Foreskin melanocyte (primary cell): ENCODE measurements at places on chromosomes 2 and 18.

DNA sequence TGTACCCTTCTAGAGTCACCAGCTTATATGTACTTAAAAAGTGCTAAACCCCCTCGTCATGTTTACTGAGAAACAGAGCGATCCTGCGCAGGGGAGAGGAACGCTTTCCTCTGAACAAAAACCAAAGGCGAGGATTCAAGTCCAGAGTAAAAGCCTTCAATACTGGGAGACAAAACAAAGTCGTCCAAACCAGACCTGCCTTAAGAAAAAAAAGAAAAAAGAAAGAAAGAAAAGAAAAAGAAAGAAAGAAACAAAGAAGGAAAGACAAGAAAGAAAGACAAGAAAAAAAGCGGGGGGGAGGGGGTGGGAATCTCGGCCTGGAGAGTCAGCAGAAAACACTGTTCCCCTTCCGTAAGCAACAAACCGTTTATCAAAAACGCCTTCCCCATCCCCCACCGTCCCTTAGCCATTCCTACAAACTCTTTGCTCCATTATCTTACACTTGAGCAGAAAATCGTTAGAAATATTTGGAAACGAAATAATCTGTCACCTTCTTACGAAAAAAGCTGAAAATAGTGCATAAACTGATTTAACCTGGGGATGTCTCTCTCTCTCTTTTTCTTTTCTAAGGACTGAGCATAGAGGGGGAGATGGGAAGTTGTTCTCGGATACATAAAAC lies 3.3 kb downstream of the PTGR3 start:
- no peak for DNase-seq

GRCh38 chr2:241354668-241355658 lies 1.1 kb upstream of the FARP2 start:
- DNase-seq = peak; percentile 62

GRCh38 chr2:43541165-43541564 lies 54.7 kb downstream of the THADA start:
- no peak for DNase-seq

DNA sequence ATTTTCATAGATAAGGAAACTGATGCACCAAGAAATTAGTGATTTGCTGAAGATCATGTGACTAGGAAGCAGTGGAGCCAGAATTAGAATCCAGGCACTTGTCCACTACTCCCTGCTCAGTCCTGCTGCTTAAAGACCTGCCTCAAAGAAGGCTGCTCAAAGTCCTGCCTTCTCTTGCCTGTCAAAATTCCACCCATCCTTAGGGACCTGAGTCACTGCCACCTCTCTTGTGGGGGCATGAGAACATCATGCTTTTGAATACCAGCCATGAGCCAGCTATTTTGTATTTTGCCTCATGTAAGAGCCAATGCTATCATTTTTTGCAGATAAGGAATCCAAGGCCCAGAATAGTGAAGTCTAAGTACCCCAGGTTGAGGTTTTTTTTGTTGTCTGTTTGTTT lies 47.1 kb downstream of the DDX1 start:
- DNase-seq = no peak

DNA sequence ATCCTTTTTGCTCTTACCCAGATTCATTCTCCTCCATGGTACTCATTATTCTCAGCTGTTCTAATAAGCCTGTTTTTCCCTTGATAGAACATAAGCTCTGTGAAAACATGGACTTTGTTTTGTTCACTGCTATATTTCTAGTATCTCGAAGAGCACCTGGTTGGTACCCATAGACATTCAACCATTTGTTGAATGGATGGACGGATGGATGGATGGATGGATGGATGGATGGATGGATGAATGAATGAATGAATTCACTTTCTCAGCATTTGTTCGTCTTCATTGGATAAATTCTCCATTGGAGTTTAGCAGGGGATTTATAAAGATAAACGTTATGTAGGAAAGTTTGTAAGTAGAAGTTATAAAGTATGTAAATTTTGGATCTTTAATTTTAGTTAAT lies 2.9 kb downstream of the FAM171B start:
- no peak for DNase-seq

- DNase-seq = no peak
Measured at GRCh38 chr2:10720306-10720705, 1.1 kb upstream of the ATP6V1C2 start.
